CD8-positive, alpha-beta T cell (primary cell): ENCODE measurements at places on chromosomes 3 and 15.

DNA sequence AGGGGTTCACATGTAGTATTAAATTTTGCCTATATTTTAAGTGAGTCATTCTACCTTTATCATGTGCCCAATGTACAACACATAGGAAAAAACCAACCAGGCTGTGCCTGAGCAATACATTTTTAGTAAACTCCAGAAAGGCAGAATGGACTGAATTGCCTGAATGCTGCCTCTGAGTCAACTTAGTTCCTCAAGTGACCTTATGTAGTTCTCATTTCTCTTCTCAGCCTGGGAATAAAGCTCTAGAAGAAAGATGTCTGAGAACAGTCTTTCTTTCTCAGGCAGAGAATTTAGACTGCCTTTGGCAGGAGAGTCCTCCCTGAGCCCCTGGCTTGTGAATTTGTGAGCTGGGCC, 13.0 kb downstream of the ST3GAL6 start:
- no peak for DNase-seq

DNA sequence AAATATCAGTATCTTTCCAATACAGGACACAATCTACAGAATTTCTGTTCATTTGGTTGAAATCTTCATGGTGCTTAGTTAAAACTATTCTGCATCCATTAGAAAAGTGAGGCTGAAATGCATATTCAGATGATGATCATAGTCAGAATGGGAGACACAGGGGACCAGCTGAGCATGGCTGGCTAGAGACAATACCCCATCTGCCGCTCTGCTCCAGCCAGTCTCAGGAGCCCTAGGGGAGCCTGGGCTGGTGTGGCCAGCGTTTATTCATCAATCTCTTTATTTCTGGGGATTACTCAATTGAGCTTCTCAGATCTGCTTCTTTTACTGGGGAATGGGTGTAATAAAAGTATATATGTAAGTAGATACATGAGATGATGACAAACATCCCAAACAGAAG, 470.9 kb upstream of the CDIN1 start:
- no peak for DNase-seq

DNA sequence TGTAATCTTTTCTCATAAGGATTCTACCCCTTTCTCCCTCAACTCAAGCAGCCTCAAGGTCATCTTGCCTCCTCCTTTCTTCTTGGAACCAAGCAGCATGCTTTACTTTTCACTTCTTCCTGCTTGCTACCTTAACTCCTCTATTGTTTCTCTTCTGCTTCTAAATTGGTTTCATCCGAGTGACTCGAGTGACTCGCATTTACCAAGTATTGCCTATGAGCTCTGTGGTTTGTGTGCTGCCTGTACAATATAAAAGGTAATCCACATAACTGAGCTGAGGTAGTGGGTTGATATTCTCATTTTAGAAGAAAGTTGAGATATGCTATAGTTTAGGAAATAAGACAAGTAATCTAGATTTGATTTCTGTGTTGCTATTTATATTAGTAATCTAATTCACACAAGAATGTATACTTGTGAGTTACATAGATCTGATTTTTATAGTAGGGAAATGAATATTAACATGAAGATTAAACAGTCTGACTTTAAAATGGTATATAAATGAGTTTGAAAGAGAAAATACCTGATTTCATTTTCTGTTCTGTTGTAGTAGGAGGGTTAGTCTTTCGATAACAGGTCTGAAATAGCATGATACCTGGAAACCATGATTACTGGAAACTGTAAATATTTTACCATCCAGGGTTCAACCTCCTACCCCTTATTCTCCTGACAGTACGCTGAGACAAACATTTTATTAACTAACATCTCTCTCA, 5.5 kb downstream of the HHLA2 start:
- no peak for DNase-seq

DNA sequence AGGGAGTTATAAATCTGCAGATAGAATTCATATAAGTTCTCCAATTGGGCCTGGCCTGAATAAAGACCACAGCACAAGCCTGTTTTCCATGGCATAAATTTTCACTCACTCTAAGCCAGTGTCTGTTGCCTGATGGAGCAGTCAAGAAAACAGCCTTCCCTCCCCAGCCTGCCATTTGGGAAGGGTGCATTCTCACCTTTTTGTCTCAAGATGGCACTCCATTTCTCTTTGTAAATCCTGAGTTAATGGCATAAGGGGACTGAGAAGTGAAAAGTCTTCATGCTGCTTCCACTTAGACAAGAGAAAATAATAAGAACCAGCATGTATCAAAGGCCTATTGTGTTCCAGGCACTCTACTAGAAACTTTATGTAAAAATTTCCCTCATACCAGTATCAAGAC, 115.6 kb upstream of the MANF start:
- no peak for DNase-seq

GRCh38 chr15:63372753-63373152, 8.9 kb downstream of the CA12 start:
- DNase-seq: no peak

- DNase-seq: no peak
Observed at GRCh38 chr3:99118381-99118780, 216.9 kb upstream of the DCBLD2 start.

GRCh38 chr3:78913711-78914110, 854.1 kb downstream of the ROBO1 start:
- DNase-seq: no peak

GRCh38 chr3:44099566-44100297, 142.0 kb upstream of the TOPAZ1 start:
- no peak for DNase-seq

GRCh38 chr3:94374439-94375161, 311.7 kb downstream of the NSUN3 start:
- DNase-seq: no peak

DNA sequence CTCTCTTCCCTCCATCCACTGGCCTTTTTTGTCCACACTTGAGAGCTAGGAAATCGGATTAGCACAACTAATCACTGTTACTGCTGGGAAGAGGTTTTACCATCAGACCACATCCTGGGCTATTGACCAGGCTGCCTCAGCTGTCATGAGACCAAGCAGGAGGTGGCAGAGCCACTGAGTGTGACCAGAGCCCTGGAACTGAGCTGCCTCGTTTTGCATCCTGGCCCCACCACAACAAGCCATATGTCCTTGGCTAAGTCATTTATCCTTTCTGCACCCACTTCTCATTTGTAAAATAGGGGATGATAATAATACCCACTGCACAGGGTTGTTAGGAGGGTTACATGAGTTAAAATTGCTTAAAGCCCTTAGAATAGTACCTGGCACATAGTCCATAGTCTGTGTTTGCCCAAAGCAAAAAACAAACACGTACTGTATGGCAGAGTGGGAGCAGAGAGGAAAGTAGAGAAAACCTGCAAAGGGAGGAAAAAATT, 34.1 kb downstream of the TMEM158 start:
- DNase-seq: no peak

DNA sequence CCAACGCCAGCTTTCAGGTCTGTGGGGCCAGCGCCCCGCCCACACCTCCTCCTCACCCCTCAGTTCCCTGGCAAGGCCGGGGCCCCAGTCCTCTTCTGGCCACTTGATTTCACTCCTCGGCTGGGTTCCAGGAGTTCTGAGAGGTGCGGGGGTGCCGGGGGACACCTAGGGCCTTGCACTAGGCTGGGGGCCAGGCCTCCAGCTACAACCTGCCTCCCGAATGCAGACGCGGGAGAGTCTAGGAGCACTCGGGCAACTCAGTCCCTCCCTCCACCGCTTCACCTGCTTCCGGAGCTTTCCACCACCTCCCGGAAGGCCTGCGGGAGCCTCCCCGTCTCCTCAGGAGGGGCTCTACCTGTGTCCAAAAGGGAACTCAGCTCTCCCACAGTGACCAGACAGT, 35.6 kb downstream of the TNK2 start:
- no peak for DNase-seq

- DNase-seq: no peak
Observed at GRCh38 chr3:121529308-121529707, 16.5 kb downstream of the POLQ start.

GRCh38 chr3:14537590-14538450, 2.3 kb downstream of the GRIP2 start:
- DNase-seq: no peak

GRCh38 chr15:55343168-55343567, 24.1 kb downstream of the PIGB start:
- no peak for DNase-seq

DNA sequence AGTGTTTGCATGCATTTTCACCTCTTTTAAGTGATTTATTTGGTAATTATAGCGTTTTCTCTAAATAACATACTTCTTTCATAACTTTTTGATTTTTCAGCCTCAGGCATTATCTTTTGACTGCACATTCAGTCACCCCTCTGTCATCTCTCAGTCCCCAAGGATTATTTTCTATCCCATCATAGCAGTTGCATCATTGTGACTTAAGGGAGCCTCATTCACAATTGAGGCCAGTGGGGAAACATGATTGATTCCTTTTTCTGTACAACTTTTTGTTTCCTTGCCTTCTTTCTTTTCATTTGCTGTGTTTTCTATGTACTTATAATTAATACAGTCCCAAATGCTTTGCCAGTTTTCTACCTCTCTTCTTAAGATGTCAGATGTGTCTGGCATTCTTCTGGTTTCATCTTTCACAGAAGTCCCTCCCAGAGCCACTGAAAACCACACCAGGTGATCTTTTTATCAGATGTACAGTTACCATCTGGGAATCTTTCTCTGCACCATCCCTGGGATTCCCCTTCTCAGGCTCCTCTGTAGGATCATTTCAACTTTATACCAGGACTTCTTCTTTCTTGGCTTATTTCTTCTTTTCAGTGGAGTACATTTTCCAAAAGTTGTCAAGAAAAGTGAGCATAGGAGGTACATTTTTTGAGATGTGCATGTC, 151.4 kb downstream of the RAP2B start:
- no peak for DNase-seq

- no peak for DNase-seq
Observed at GRCh38 chr15:48722764-48723661, 77.5 kb upstream of the FBN1 start.

DNA sequence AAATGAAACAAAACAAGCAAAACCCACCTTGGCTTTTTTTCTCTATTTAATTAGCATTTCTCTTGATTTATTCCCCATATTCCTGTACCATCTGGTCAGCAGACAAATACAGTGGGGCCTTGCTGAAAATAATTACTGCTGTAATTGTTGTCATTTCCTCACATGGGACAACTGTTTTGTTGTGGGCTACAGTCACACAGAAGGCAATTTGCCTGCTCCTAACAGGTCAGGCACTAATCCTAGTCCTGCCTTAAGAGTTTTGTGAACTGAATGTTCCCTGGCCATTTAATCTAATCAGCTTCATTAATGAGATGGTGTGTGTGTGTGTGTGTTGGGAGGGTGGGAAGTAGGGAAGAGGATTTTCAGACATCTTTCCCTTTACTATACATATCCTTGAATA, 11.6 kb downstream of the TRPC1 start:
- no peak for DNase-seq

GRCh38 chr3:126187920-126188319, 7.5 kb upstream of the ALDH1L1 start:
- DNase-seq: no peak

DNA sequence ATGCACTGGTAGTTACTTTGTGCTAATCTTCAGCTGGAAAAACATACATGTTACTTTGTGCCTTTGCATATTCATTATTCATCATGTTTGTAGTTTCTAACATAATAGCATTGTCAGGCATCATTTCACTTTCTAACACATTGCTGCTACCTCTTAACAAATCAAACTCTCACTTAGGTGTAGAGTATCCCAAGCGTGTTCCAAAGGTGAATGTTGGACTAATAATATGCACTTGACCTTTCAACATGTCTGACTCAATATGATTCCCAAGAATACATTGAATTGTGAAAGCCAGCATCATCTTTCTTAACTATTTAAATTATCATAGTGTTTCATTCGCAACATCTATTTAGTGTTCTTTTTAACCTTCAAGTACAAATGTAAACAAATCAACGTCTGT, 211.6 kb downstream of the BBX start:
- no peak for DNase-seq

DNA sequence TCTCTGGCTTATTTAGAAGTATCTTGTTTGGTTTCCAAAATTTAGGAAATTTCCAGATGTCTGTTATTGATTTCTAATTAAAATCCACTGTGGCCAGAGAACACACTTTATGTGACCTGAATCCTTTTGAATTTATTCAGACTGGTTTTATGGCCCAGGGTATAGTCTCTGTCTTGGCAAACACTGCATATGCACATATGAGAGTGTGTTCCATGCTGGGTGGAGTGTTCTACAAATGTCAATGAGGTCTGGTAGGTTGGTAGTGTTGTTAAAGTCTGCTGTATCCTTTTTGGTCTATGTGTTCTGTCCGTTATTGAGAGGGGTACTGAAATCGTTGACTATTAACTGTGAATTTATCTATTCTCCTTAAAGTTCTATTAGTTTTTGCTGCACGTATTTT, 30.2 kb downstream of the PGPEP1L start:
- DNase-seq: no peak

- DNase-seq: no peak
Observed at GRCh38 chr3:82796765-82797164, 1035.3 kb upstream of the GBE1 start.

DNA sequence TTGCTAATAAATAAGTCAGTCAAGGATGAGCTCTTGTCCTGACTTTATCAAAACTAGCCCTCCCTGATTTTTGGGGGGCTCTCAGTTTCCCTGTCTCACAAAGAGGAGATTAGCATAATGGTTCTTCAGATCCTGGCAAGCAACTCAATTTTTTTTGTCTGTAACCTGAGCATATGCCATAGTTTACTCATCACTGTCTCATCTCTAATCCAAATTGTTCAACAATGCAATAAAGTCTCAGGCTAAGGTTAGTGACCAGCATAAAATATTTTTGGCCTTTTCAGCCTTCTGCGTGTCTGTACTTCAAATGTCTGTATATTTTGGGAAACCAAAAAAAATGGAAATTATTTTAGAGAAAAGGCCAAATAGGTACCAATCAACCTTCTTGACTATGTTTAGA, 465.6 kb upstream of the TPRG1 start:
- DNase-seq: no peak

DNA sequence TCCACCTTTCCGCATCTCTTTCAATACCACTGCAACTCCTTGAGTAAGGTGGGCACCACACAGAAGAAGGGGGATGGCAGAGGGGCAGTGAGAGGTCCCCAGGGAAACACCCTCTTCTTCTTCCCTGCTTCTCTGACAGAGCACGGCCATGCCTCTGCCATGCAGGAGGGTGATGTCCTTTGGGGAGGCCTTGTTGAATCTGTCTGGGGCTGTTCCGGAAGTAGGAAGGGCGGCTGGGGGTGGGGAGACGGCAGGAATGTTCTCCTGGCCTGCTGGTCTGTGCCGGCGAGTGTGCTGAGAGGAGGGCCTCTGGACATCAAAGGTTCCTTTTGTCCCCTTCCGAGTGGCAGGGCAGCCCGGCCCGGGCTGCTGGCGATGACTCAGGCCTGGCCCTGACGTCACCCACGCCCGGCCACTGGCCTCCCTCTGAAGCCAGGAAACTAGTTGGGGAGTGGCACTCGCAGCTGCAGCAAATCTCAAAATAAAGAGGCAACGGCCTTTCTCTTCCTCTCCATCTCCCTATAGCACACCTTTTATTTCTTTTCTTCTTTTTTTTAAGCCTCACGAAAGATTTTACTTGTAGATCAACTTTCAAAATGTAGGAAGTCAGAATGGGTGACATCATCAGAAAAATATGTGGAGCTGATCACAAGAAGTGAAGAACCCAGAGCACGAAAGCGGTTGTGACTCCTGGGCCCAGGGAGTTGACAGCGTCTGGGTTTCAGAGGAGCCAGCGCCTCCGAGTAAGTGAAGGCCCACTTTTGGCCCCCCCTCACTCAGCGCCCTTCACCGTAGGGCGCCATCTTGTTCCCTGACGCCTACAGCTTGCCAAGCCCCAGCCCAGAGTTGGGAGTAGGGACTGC, at the start of gene ZBTB38:
Gene ZBTB38, plus strand, starts transcription at position 443 of the 863 bp plus-strand sequence. CDS start 73,885 bp downstream, outside the sequence.
- DNase-seq: no peak

- DNase-seq: no peak
Observed at GRCh38 chr3:30855400-30856292, 38.8 kb downstream of the GADL1 start.
